Brain microvascular endothelial cell (primary cell): ENCODE measurements at places on chromosomes 1 and 21.
A peak's percentile ranks its signal among the peaks of the same experiment; 100 is the strongest.

DNA sequence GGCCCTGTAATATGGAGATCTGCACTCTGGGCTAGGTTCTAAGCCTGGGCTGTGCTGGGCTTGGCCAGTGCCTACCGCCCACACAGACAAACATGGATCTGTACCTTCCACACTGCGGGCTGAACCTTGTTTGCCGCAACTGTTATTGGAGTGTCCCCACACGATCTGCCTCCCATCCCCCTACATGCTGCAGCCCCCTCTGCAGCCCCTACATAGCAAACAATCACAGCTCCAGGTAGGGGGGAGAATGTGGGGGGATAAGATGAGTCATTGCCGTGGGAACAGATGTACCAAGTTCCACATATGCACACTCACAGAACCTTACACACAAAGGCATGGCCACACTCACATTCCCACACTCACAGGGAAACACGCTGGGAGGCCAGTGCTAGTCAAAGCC, 2.1 kb upstream of the HCRTR1 start:
- no peak for DNase-seq

- DNase-seq, result peak; percentile 66
Observed at GRCh38 chr1:152461544-152461943, 47.5 kb upstream of the CRNN start.

- no peak for DNase-seq
Observed at GRCh38 chr1:159944623-159945455, 574 bp downstream of the IGSF9 start.

- no peak for DNase-seq
Observed at GRCh38 chr1:3066250-3066711, 2.7 kb upstream of the PRDM16 start.

DNA sequence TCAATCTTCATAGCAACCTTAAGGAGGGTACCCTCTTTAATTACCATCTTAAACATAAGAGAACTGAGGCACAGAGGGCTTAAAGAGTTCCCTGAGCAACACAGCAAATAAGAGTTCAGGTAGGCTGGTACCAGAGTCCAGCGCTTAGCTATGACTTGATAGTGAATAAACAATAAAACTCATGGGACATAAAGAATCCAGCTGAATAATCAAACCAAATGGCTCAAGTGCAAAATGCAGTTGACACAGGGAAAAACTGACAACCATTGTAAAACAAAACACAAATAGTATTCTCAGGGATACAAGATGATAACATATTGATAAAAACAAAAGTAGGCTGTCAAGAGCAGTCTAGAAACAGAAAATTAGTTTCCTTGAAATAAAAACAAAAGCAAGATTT, 176.9 kb upstream of the HMGB4 start:
- DNase-seq, result no peak
